ENCODE measurements at places on chromosomes 2 and 18.

DNA sequence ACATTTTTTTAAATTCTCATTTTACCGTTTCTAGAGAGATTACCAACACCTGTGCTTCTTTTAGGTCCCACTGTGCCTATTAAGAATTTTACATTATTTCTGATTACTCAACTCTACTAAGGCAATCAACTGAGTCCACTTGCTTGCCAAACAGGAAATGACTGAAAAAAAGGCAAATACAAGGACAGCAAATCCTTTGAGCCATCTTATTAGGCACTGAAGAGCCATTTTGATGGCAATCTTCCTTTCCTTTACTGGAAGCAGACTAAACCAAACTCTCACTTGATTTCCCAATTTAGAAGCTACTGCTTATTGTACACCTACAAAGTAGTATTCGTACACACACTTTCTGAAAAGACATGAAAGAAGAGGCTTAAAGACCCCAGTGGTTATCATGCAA lies 121.4 kb upstream of the COL3A1 start:
- no peak for DNase-seq

DNA sequence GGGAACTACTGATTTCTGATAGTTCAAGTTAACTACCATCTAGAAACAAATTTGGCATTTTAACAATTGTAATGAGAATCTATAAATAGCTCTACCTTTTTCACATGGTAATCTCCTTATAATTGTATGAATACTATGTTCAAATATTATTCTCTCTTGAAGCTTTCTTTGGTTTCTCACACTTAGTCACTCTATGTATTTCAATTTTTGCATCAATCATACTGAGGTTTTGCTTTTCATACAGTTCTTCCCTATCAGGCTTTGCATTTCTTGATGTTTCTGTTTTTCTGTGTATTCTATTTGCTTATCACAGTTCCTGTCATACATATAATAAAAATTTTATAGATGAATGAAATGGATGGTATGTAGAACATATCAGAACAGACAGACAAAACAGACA lies 16.0 kb downstream of the VPS54 start:
- DNase-seq = no peak

DNA sequence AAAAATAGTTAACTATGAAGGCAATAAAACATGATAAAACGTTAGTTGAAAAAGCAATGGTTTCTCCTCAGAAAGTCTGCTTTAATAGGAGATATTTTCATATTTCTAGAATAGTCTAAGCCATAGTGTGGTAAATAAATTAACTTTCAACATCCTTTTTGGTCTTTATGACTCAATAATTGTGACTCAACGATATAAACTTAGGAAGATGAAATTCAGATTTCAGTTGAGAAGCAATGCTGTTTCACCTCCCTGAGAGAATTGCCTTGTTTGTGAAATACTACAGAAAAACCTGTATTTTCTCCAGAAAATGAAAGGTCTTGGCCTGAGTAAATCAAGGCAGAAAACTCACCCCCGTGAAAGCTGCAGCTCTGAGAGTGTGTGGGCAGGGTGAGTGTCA lies 166.9 kb downstream of the ETAA1 start:
- no peak for DNase-seq

- no peak for DNase-seq
These were observed 49.6 kb downstream of the SPIRE1 start for GRCh38 chr18:12608301-12608700.

- no peak for DNase-seq
These were observed 1002.8 kb upstream of the NRXN1 start for GRCh38 chr2:52034706-52035105.

GRCh38 chr2:176647325-176648165 lies 378.3 kb downstream of the MTX2 start:
- no peak for DNase-seq

DNA sequence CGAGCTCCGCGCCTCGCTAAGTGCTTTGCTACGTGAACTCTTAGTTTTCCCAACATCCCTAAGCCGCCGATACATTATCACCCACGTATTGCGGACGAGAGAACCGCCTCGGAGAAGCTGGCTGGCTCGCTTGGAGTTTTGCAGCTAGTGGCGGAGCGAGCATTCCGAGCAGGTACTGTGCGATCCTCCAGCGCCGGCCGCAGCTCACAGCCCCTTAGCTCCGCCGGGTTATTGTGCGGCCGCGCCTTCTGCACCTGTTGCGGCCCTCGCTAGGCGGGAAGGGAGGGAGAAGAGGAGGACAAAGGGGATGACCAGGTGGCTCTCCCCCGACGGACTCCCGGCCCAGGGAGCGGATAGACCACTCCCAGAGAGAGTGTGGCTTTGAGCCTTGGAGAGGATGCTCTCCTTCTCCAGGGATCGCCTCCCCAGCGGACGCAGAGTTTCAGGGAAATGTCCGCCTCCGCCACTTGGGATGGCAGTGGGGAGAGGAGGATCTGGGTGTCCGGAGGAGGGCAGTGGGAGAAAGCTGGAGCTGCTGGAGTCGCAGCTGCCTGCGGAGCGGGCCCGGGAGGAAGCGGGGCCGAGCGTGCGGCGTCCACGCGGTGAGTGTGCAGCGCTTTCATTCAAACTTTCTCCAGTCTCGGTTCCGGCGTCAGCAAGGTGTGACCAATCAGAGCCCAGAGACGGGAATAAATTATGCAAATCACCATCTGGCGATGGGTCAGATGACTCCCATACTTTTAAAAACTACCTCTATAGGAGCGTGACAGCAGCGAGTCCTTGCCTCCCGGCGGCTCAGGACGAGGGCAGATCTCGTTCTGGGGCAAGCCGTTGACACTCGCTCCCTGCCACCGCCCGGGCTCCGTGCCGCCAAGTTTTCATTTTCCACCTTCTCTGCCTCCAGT lies at the start of gene LIPG:
Gene LIPG, plus strand, starts transcription at position 769 of the 905 bp plus-strand sequence. CDS start 252 bp downstream, outside the sequence.
- peak; percentile 8 for DNase-seq

DNA sequence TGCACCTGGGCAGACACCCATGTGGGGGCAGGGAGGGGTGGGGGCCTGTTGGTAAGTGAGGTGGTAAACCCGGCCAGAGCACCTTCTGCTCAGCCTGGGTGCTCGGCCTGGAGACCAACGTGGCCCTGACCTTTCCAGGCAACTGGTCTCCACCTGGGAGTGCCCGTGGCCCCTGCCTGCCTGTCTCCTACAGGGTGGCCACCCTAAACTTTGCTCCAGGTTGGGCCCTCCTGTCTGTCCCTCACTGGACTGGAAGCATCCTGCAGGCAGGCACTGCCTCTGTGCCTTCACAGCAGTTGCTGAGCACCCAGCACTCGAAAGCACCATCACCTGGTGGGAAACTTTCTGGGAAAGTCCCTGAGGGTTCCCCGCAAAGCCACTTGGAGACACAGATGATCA lies 171.3 kb downstream of the TWIST2 start:
- no peak for DNase-seq

GRCh38 chr18:80247393-80247841 lies at the start of gene PARD6G:
TSS of gene PARD6G (minus strand) at chr18:80247514. CDS start at chr18:80247348, 166 bp downstream.
- peak; percentile 50 for DNase-seq

DNA sequence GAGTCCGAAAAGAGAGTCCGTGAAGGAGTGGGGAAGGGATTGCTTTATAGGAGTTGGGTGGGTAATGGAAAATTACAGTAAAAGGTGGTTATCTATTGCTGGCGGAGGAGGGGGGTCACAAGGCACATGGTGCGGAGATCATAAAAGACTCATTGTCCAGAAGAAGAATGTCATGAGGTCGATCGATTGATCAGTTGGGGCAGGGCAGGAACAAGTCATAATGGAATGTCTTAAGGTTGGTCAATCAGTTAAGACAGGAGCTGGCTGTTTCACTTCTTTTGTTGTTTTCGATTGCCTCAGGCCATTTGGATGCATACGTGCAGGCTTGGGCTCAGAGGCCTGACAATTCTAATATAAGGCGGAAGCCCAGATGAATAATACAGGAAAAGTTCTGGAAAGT lies 473.0 kb upstream of the TNP1 start:
- DNase-seq = no peak

- no peak for DNase-seq
These were observed 92.7 kb downstream of the COPS8 start for GRCh38 chr2:237178396-237178795.

DNA sequence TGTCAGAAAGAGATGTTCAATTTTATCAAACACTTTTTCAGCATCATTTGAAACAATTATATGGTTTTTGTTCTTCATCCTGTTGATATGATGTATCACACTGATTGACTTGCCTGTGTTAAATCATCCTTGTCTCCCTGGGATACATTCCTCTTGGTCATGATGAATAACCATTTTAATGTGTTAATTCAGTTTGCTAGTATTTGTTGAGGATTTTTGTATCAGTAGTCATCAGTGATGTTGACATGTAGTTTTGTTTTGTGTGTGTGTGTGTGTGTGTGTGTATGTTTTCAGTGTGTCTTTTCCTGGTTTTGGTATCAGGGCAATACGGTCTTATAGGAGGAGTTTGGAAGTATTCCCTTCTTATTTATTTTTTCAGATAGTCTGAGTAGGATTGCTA lies 325.4 kb downstream of the ZNF804A start:
- DNase-seq = no peak
